ENCODE measurements at places on chromosomes 1 and 21.
A peak's percentile ranks its signal among the peaks of the same experiment; 100 is the strongest.

DNA sequence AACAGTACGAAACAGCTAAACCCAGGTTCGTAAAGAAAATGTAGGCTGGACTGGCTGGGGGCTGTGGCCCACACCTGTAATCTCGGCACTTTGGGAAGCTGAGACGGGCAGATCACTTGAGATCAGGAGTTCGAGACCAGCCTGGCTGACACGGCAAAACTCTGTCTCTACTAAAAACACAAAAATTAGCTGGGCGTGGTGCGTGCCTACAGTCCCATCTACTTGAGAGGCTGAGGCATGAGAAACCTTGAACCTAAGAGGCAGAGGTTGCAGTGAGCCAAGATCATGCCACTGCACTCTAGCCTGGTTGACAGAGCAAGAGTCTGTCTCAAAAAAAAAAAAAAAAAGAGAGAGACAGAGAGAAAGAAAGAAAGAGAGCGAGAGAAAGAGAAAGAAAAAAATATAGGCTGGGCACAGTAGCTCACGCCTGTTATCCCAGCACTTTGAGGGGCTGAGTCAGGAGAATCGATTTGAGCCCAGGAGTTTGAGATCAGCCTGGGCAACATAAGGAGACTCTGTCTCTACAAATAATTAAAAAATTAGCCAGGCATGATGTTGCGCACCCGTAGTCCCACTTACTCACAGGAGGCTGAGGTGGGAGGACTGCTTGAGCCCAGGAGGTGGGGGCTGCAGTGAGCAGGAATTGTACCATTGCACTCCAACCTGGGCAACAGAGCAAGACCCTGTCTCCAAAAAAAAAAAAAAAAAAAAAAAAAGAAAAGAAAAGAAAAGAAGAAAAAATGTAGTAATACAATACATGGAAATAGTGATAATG is 35.7 kb downstream of the CAPZB start:
- DNase-seq: no peak

DNA sequence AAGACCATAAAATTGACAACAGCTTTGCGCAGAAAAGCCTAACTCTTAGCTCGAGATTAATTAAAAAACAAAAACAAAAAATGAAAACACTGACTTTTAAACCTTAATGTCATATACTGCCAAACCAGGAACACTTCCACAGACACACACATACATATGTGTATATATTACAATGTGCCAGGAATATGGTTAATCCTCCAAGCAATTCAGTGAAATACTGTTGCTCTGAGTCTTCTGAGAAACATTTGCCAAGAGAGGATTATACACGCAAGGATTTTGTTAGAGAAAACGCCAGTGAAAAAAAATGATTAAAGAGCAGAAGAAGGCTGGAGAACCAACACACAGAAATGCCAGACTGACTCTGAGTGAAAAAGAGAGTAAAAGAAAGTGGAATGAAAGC is 116.7 kb upstream of the CHRM3 start:
- no peak for DNase-seq

DNA sequence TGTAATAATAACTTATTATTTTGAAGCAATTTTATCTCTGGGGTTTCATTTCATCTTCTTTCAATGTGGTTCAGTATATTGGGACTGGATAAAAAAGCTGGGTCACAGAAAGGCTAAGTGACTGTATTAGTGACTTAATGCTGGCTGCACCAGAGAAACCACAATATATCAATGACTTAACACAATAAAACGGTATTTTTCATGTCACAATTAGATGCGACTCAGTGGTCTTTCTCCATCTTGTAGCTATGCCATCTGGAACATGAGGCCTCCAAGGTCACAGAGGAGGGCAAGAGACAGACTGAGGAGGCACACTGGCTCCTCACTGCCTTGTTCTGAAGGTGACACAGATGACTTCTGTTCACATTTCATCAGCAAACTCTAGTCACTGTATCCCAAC is 26.0 kb upstream of the KCNA3 start:
- DNase-seq: no peak

DNA sequence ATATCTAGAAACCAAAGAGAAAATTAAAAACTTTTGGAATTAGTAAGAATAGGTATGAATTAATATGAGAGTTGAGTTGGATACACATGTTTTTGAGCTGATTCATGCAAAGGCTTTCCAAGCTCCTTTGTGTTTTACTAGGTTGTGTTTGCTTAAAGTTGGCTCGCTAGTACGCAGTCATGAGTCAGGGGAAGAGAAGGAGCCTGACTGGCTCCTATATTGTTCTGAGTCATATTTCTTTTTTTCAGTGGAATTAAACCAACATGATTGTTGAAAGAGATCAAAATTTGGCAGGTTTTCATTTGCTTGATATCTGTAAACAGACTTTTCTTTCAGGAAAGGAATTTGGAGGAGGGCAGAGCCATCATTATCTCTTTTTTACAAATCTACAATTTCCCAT is 66.7 kb downstream of the MAGI3 start:
- DNase-seq: no peak

DNA sequence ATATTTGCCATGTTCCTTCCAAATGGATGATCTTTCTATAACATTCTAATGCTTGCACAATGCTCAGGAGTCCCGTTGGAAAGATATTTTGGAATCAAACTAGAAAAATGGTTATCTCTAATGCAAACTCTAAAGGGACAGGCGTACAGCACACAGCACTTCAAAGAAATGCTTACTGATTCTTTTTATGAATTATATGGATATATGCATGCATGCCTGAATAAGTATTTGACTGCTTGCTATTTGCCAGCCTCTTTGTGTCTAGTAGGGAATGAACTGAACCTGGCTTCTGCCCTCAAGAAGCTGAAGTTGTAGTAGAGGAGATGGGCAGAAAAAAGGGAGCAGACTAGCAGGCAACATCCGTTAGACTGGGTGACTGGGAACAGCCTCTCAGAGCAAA is 48.1 kb downstream of the PCSK9 start:
- no peak for DNase-seq

- DNase-seq: no peak
Observed at GRCh38 chr1:231057410-231057809, 17.4 kb upstream of the FAM89A start.

DNA sequence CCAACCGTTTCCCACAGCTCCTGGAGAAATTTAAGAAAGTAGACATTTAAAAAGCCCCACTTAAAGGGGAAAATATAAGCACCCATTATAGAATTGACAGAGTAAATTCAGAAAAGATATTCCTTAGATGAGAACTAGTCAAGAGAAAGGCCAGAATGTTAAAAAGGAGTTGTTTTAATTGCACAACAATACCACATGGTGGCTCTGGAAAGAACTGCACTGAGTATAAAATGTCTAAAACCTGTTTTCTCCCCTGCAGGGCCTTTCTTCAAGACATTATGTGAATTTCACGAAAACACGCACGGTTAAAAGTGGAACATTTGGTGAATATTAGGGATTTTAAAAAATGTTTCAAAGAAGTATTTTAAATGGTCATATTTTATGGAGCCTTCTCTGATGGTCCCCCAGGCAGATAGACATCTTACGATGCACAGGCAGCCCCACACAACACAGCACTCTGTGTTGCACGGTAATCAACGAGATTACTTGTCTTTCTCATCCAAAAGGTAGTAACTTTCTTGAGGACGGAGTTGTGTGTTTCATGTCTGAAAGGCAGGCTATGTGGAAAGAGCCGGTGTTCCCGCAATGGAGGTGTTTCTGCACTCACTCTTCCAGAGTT is 101.9 kb downstream of the PRRX1 start:
- DNase-seq: no peak

- no peak for DNase-seq
Observed at GRCh38 chr1:161949548-161949947, 74.1 kb downstream of the OLFML2B start.

- DNase-seq: no peak
Observed at GRCh38 chr1:50352428-50352827, 70.8 kb downstream of the DMRTA2 start.

- DNase-seq: no peak
Observed at GRCh38 chr1:27364696-27365371, 1.9 kb downstream of the MAP3K6 start.

DNA sequence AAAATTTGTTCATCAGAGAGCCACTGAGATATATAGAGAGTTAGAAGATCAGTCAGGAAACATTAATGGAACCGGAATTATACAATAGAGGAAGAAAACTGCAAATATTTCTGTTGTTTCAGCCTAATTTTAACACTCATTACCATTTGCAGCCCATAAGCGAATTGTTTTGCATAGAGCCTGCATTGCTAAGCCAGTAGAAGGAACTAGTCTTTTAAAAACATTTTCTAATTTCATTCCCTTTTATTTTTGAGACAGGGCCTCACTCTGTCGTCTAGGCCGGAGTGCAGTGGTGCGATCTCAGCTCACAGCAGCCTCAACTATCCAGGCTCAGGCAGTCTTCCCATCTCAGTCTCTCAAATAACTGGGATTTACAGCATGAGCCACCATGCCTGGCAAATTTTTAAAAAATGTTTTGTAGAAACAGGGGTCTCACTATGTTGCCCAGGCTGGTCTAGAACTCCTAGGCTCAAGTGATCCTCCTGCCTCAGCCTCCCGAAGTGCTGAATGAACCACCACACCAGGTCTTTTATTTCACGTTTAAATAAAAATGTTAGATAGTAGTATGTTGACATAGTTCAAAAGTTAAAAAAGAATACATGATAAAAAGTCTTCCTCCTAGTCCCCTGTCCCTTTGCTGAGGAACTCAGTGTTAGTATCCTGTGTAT is 25.3 kb downstream of the MPZL1 start:
- no peak for DNase-seq

DNA sequence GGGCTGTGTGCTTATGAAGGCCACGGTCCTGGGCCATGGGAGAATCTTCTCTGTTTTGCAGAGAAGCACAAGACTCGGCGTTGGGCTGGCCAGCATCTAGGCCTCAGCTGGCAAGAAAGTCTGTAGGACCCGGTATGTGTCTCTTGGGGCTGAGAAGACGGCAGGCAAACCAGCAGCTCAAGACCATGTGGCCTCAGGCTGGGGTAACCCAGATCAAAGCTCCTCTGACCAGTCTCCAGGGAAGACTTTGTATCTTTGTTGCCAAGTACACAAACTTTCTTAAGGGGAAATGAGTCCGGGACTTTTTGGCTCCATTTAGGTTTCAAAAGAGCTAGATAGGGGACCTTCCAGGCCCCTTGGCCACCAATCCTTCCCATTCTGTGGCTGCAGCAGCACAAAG is 60.1 kb downstream of the PTP4A2 start:
- DNase-seq: no peak

- DNase-seq: peak; percentile 36
Observed at GRCh38 chr1:44497422-44498170, 92.5 kb downstream of the RNF220 start.

- no peak for DNase-seq
Observed at GRCh38 chr1:186681121-186681520, 898 bp upstream of the PTGS2 start.

GRCh38 chr21:26826801-26827200 is 18.4 kb downstream of the ADAMTS1 start:
- no peak for DNase-seq

DNA sequence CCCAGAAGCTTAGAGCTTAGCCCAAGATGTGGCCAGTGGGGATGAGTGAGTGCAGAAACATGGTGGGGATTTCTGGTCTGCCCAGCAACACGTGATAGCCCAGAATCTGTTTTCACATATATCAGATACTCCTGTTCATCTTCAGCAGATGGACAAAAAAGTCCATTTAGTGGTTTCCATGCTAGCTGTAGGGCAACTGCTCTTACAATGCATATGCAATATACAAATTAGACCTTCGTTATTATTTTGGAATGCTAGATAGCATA is 96.9 kb upstream of the SGIP1 start:
- DNase-seq: no peak

- no peak for DNase-seq
Observed at GRCh38 chr1:206738370-206739366, 31.9 kb upstream of the IL19 start.

DNA sequence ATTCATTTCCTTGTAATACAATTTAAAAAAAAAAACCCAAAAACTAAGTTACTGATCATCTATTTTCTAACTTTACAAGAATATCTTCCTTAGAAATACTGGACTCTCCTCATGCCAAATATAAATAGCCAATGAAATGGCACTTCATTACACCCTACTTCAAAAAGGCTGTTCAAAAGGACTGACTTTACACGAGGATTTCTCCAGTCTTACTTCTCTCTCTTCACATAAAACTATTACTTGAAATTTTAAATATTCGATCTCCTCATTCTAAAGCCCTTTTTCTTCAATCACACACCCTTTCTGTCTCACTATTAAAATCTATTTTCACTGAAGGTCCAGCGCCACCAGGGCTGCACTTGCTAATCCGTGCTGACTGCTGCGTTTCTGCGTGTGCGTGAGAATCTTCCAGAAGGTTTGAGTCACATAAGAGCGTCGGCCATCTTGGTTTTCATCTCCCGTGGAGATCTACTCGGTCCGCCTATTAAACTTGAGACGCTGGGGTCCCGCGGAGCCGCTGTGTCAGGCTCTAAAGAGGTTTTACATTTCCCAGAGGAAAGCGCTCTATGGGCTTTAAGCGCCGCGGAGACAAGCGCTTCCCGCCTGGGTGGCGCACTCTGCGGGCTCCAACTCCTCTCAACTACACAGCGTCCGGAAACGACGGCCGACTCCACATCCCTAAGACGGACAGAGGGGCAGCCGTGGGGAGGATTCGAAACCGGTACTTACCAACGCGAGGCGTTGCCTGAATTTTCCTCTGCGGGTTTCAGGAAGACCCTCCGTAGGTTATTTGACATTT is 631 bp downstream of the LRIF1 start:
- DNase-seq: peak; percentile 25

GRCh38 chr1:228975238-228975907 is 240.1 kb downstream of the RHOU start:
- no peak for DNase-seq

GRCh38 chr1:207031632-207032264 is 808 bp downstream of the C1orf116 start:
- DNase-seq: peak; percentile 13

DNA sequence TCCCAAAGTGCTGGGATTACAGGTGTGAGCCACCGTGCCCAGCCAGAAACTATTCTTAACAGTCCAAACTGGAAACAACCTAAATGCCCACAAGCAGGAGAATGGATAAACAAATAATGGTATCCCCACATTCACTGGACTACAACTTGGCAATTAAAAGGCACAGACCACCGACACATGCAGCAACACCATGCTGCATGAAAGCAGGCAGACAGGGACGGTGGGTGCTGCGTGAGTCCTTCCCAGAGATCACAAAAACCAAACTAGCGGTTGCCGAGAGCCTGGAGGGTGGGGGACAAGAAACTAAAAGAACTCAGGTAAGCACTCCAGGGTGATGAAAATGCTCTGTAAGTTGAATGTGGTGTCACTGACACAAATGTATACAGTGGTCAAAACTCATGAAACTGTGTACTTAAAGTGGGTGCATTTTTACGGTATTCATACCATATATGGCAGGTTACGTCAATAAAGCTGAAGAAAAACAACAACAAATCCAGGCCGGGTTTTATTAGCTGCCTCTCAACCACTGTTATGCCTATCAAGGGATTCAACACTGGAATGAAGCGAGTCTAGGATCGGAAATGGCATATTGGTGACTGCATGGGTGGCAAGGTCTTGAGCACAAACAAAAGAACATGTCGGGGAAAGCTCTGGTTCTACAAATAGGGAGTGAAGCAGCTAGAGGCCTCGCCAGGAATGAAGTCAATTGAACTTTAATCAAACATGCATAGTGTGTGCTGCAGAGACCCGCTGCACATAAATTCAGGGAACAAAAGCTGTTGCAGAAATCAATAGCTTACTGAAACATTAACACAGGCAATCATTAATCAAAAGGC is 52.4 kb downstream of the SLC45A1 start:
- no peak for DNase-seq
